ENCODE measurements at places on chromosomes 5 and 9.

GRCh38 chr5:151104795-151105194 lies 24.0 kb upstream of the TNIP1 start:
- DNase-seq: no peak

DNA sequence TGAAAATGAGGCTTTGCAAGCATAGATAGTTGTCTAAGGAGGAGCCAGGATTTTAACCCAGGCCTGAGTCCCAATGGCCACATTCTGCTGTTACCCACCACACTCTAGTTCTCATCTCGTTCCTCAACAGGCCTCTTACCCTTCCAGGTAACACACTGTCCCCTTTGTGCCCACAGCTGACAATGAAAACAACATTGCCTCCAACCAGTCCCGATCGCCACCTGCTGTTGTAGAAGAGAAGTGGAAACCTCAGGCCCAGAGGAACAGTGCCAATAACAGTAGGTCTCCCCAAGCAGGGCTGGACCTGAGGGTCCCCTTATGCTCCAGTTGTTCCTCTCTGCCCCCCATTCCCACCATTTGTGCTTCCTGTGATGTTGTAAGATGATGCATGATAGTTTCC lies 30.4 kb downstream of the AMBP start:
- DNase-seq: no peak

GRCh38 chr9:69089082-69089481 lies 53.5 kb downstream of the FXN start:
- DNase-seq: no peak

- DNase-seq: no peak
These were observed 83.9 kb upstream of the TAS2R1 start for GRCh38 chr5:9713959-9714586.

DNA sequence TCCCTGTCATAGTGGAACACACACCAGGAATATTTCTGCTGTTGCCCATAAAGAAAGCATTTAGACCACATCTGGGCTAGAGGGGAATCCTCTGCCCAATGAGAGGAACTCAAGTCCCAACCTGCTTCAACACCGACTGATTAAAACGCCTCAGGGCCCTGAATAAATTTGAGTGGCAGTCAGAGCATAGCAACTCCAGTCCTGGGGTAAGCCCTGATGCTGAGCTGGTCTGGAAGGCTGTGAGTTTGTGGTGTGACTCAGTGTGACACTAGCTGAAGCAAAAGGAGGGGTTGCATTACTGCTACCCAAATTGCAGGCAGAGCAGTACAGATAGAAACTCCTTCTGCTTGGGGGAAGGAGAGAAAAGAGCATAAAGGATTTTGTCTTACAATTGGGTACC lies 148.3 kb downstream of the PRDM9 start:
- DNase-seq: no peak

GRCh38 chr9:92728831-92729734 lies 35.5 kb downstream of the BICD2 start:
- DNase-seq: no peak

DNA sequence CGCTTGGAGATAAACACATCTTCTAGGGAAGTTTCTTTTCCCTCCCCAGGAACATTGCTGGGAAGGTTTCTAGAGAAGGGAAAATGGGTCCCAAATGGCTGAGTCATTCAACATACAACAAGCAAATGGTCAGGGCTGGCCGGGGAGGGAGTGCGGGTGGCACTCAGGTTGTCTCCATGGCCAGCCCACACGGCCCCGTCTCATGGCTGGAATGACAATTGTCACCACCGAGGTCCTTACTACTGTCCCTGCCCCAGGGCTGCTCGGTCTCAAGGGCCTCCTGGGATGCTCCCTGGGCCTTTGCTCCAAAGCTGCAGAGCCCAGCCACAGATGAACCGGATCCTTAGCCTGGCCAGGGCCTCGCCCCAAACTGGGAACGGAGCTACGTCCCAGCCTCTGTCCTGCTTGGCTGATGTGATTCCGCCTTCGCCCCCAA lies 121.9 kb downstream of the FGF18 start:
- DNase-seq: no peak

- DNase-seq: no peak
These were observed 13.9 kb downstream of the NR2F1 start for GRCh38 chr5:93596676-93597490.

- DNase-seq: no peak
These were observed 176.2 kb downstream of the DENND1A start for GRCh38 chr9:123753669-123754258.

DNA sequence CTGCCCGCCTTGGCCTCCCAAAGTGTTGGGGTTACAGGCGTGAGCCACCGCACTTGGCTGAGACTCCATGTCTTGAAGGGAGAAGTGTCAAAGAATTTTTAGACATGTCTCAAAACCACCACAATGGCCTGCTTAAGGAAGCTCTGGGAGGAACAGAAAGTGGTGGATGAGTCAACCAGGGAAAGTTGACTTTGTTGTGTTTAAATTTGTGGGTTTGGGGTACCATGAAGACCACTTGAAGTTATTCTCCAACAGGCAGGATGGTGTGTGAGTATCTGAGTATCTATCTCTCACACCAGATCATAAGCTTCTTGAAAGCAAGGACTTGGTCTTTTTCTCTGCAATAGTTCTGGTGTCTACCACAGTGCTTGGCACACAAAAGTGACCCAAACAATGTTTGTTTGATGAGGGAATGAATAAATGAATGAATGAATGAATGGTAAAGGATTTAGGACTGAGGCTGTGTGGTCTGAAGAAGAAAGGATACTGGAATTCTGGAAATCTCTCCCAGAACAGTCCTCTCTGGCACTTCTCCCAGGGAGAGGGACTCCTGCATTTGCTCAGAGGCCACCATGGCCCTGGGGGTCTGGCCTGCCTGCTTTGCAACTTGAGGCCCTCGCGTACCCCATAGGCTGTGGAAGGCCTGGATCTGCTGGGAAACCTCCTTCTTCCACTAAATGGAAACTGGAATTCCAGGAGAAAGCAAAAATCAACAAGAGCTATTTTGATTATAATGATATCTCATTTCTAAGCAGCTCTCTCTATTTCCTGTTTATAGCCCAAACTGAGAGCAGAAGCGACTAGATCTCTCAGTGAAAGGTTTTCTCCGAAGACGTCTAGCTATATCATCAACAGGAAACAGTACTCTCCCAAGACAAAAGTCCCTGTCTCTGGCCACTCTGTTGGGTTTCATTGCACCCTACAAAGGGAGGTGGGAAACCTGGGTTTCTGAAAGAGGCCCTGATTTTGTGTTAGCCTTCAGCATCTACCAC lies 187.9 kb downstream of the PALM2AKAP2 start:
- peak; percentile 43 for DNase-seq

DNA sequence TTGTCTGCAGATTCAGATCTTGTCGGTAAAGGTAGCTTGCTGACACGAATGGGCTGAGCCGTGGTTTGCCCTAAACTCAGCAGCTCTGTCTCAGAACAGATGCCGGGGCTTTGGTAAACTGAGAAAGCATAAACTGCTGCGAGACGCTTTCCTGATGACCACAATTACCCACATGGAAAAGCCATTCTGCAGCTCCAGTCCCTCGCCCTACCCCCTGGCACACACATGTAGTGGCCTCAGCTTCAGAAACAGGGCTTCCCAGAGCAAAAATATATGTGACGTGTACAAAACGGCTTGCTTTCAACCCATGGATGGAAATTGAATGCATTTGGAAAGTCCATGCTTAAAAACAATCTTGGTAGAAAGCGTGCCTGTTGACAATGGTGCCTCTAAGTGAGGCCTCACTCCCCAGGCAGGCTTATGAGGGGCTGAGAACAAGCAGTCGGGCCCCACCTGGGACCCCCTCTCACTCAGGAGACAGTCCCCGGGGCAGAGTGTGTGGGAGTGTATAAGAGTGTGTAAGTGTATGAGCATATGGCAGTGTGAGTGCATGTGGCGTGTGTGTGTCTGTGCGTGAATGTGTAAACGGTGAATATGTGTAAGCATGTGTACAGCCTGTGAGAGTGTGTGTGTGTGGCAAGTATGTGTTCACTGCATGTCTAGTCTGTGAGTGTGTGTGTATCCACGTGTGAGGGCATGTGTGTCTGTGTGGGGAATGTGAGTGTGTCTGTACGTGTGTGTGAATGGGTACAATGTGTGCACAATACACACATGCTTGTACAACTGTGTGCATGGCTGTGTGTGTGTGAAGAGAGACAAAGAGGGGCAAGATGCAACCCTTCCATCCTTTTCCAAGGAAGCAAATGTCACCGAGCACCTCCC lies 88.2 kb upstream of the SMIM23 start:
- no peak for DNase-seq

DNA sequence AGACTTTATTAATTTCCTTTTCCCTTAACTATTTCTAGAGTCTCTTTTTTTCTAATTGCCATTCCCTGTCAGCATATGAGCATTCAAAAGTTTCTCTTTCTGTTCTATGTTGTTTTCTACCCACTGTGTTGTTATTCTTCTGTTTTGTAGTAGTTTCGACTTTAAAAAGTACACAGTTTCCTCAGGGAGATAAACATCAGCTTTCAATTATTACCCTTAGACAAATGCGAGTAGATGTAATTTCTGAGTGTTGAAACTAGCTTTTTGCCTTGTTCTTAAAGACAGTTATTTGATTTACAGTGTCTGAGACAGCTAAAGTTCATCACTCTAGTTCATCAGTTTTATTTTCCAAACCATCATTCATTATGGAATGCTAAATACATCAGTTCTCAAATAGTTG lies 19.5 kb downstream of the MTREX start:
- DNase-seq: no peak

DNA sequence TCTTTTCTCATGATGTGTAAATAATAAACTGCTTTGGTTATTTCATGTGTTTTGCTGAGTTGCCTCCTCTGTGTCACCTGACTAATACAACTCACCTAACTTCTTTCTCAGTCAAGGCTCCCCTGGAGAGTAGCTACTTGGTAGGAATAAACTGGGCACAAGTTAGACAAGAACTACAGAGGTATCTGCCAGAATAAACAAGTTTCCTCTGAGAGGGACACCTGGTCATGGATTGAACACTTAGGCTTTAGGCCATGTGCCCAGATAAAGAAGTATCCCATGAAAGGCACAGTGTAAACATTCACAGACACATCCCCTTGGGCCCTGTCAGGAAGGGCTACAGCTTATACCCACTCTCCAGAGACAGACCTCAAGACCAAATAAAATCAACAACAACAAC lies 532.5 kb downstream of the KIF4B start:
- no peak for DNase-seq

DNA sequence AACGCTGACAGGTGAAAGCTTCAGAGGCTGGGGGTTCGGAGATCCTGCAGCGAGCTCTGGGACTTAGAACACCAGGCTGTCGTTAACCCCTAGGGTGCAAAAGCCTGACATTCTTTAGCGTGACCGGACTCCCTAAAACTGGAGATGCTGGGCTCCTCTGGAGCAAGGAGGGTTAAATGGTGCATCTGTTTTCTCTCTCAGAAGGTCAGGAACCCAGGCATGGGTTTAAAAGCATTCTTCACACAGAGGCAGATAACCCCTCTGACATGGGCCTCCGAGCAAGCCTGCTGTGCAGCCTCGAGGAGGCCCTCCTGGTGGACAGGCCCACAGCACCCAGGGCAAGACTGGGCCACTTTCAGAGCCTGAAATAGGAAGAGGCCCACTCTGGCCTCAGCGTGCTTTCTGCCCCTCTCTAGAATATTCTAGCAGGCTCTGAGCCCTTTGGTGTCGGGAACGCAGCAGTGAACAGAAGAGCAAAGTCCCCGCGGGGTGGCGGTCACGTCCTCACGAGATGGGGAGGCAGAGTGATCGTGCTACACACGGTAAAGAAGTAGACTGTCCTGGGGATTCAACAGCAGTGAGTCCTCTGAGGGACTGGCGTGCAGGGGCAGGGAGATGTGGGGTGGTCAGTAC lies 124.8 kb downstream of the COL23A1 start:
- no peak for DNase-seq

- DNase-seq: no peak
These were observed 137.6 kb downstream of the OLFM1 start for GRCh38 chr9:135224921-135225541.

Measured in CD4-positive, alpha-beta T cell treated with Interleukin-12 subunit alpha and Interleukin-12 subunit beta, for 1 hour (primary cell).